Type B pancreatic cell (in vitro differentiated cells): ENCODE measurements at places on chromosomes 6 and 20. TPM values are rescaled to one million over a fixed set of nuclear protein-coding genes. Genes with fewer than 3 reads are reported as not detected.

GRCh38 chr6:131054392-131055250, 8.4 kb downstream of the EPB41L2 start:
- H3K27me3 ChIP-seq = no peaks in the 10 kb centered on the region
- peaks cover 17% of the 10 kb centered on the region for H3K36me3 ChIP-seq
- no peak for DNase-seq
- no peak overlapping the region for H3K27ac ChIP-seq
- H3K4me1 ChIP-seq = peaks cover 5% of the 10 kb centered on the region

The SYCP2 gene
- total RNA-seq = 0.88 and 1.6 TPM in 2 replicates

The SLC35D3 gene
- total RNA-seq = 0.41 and 0.50 TPM in 2 replicates

The CD93 gene
- total RNA-seq = 0.05 TPM in 1 of 2 replicates, not detected in the other

The HLA-DRA gene
- total RNA-seq = 1.4 and 2.1 TPM in 2 replicates

The SLC52A3 gene
- 1.3 and 2.1 TPM in 2 replicates for total RNA-seq

DNA sequence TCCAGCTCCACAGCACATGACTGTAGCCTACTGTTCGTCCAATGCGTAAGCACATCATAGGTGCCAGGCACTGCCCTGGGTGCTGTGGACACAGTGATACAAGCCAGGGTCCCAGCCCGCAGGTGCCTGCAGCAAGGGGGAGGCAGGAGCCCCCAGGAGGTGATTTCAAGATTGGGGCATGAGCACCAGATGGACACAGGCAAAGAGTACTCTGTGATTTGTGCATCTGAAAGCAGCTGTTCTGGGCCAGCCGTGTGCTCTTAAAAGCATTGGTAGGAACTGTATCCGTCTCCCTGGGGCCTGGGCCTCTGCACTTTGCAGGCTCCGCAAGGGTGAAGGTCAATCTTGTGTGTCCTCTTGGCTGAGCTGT, 149.8 kb downstream of the SYCP2 start:
- no peaks in the 10 kb centered on the region for H3K36me3 ChIP-seq
- H3K27me3 ChIP-seq = peaks cover 25% of the 10 kb centered on the region
- H3K4me3 ChIP-seq = no peak overlapping the region
- peaks cover 9% of the 10 kb centered on the region for H3K4me1 ChIP-seq
- no peak for DNase-seq
- no peak overlapping the region for H3K27ac ChIP-seq

The HTR1E gene
- 0.39 and 0.52 TPM in 2 replicates for total RNA-seq

DNA sequence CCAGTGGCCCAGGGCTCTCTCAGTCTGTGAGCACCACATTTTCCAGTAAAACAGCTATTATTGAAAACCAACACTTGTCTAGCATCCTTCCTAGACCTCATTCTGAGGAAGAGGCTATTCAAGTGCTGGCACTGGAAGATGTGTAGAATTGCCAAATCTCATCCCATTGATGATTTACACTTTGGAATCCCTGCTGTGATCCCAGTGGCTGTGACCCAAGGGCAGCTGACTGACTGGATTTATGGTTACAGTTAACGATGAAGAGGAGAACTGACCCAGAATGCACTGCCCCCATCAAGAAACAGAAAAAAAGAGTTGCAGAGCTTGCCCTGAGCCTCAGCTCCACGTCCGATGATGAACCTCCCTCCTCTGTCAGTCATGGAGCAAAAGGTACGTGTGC, 2.4 kb downstream of the CMTR1 start:
- H3K4me1 ChIP-seq = peaks cover 32% of the 10 kb centered on the region
- peak overlapping the region; percentile 93 for H3K4me3 ChIP-seq
- no peak for DNase-seq
- H3K27ac ChIP-seq = peak overlapping the region; percentile 41

DNA sequence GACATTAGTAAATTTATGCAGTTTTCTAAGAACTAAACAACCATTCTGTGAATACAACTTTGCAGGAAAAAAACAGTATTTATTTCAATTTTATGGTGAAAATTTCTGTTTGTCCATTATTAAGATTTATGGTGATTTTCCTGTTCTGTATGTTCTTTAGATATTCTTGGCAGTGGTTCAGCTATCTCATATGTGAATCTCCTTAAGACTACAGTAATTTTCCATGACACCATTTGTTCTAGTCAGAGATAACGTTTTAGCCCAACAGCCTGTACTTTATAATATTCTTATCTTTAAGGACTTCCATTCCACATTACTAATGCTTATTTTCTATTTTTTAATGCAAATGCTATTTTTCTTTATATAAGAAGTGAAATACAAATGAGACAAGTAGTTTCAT, 504.0 kb downstream of the RFPL4B start:
- no peak overlapping the region for H3K4me3 ChIP-seq
- H3K36me3 ChIP-seq = no peaks in the 10 kb centered on the region
- H3K27me3 ChIP-seq = no peaks in the 10 kb centered on the region
- H3K27ac ChIP-seq = no peak overlapping the region
- no peak for DNase-seq

GRCh38 chr6:140540743-140541142, 1166.3 kb upstream of the CITED2 start:
- H3K4me1 ChIP-seq = peaks cover 32% of the 10 kb centered on the region
- H3K27ac ChIP-seq = no peak overlapping the region
- no peaks in the 10 kb centered on the region for H3K27me3 ChIP-seq
- H3K4me3 ChIP-seq = no peak overlapping the region
- no peak for DNase-seq

The TTBK1 gene
- total RNA-seq = 0.93 and 1.7 TPM in 2 replicates

GRCh38 chr6:157440171-157440570, 59.2 kb downstream of the ZDHHC14 start:
- H3K27me3 ChIP-seq = no peaks in the 10 kb centered on the region
- peaks cover 8% of the 10 kb centered on the region for H3K4me1 ChIP-seq
- no peak for DNase-seq
- peaks cover 3% of the 10 kb centered on the region for H3K36me3 ChIP-seq
- H3K4me3 ChIP-seq = no peak overlapping the region

GRCh38 chr6:90530882-90531281, 56.0 kb downstream of the MAP3K7 start:
- no peaks in the 10 kb centered on the region for H3K4me1 ChIP-seq
- no peaks in the 10 kb centered on the region for H3K27me3 ChIP-seq
- no peak overlapping the region for H3K4me3 ChIP-seq
- no peak for DNase-seq
- no peak overlapping the region for H3K27ac ChIP-seq
- peaks cover 19% of the 10 kb centered on the region for H3K36me3 ChIP-seq

GRCh38 chr6:118781897-118782296, 112.1 kb upstream of the ASF1A start:
- H3K27me3 ChIP-seq = no peaks in the 10 kb centered on the region
- H3K4me3 ChIP-seq = no peak overlapping the region
- H3K4me1 ChIP-seq = peaks cover 22% of the 10 kb centered on the region
- no peak for DNase-seq
- H3K27ac ChIP-seq = no peak overlapping the region

GRCh38 chr20:24597051-24597450, 127.6 kb downstream of the SYNDIG1 start:
- H3K36me3 ChIP-seq = peaks cover 4% of the 10 kb centered on the region
- H3K27ac ChIP-seq = no peak overlapping the region
- no peaks in the 10 kb centered on the region for H3K27me3 ChIP-seq
- no peak overlapping the region for H3K4me3 ChIP-seq
- no peak for DNase-seq
- H3K4me1 ChIP-seq = no peaks in the 10 kb centered on the region

- no peaks in the 10 kb centered on the region for H3K36me3 ChIP-seq
- H3K4me3 ChIP-seq = no peak overlapping the region
- peaks cover 4% of the 10 kb centered on the region for H3K4me1 ChIP-seq
- peaks cover 3% of the 10 kb centered on the region for H3K27me3 ChIP-seq
These were observed 7.0 kb upstream of the NINL start for GRCh38 chr20:25592135-25592852.

DNA sequence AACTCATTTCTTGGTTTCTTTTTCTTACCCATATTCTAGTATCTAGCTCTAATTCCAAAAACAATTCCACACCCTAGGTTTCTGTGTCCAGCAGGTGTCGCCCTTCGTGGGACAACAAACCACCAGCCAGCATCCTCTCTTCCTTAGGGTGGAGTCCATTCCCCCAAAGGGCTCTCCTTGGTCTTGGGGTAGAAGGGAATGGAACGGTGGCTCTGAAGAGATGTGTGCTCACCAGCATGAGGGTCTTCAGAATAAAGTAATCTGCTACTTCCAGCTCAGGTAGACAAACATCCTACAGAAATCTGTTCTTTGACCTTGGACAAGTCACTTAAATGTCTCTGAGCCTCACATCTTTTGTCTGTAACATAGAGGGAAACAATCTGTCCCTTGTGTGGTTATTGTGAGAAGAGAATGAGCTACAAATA, 7.2 kb downstream of the HLA-DMB start:
- no peaks in the 10 kb centered on the region for H3K4me1 ChIP-seq
- H3K36me3 ChIP-seq = no peaks in the 10 kb centered on the region
- no peak overlapping the region for H3K4me3 ChIP-seq
- peaks cover 63% of the 10 kb centered on the region for H3K27me3 ChIP-seq
- no peak for DNase-seq

The GRM1 gene
- 0.39 and 0.43 TPM in 2 replicates for total RNA-seq

DNA sequence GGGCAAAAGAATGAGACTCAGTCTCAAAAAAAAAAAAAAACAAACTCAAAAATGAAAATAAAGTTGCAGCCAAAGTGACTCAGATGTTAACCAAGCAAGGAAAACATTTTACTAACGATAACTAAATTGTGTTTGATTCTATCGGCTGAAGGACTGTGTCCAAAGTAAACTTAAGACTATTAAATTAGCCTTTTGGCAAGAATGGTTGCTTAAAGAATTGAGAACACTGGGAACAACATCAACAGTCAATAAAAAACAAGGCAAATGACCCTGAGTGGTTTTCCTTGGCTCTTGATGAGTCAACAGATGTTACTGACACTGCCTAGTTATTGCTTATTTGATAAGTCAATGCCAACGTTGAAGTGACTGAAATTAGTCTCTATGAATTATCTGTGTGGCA, 36.7 kb downstream of the POU3F2 start:
- DNase-seq = no peak
- no peaks in the 10 kb centered on the region for H3K27me3 ChIP-seq
- no peak overlapping the region for H3K4me3 ChIP-seq
- no peaks in the 10 kb centered on the region for H3K4me1 ChIP-seq
- H3K36me3 ChIP-seq = peaks cover 4% of the 10 kb centered on the region
- no peak overlapping the region for H3K27ac ChIP-seq

The ETV7 gene
- total RNA-seq = 1.7 and 3.3 TPM in 2 replicates

The CRIP3 gene
- total RNA-seq = 1.1 and 2.9 TPM in 2 replicates

- H3K36me3 ChIP-seq = peaks cover 3% of the 10 kb centered on the region
- no peaks in the 10 kb centered on the region for H3K4me1 ChIP-seq
- no peak for DNase-seq
- H3K4me3 ChIP-seq = no peak overlapping the region
These were observed 86.6 kb upstream of the TPD52L1 start for GRCh38 chr6:125066964-125067363.
